ENCODE measurements at places on chromosomes 4 and X. TPM values are rescaled to one million over a fixed set of nuclear protein-coding genes. Genes with fewer than 3 reads are reported as not detected.

- H3K27me3 ChIP-seq = no peaks in the 10 kb centered on the region
- peaks cover 29% of the 10 kb centered on the region for H3K4me1 ChIP-seq
These were observed 747.6 kb upstream of the FTHL17 start for GRCh38 chrX:31819455-31819854.

GRCh38 chr4:85029453-85029852, 63.0 kb upstream of the WDFY3 start:
- H3K27me3 ChIP-seq = no peaks in the 10 kb centered on the region
- no peaks in the 10 kb centered on the region for H3K36me3 ChIP-seq
- H3K27ac ChIP-seq = no peak overlapping the region
- H3K4me1 ChIP-seq = no peaks in the 10 kb centered on the region

GRCh38 chrX:146055733-146056132, 238.1 kb downstream of the SLITRK2 start:
- H3K4me1 ChIP-seq = no peaks in the 10 kb centered on the region
- DNase-seq = no peak
- no peaks in the 10 kb centered on the region for H3K36me3 ChIP-seq
- H3K27me3 ChIP-seq = no peaks in the 10 kb centered on the region
- no peak overlapping the region for H3K4me3 ChIP-seq
- H3K27ac ChIP-seq = no peak overlapping the region

- no peaks in the 10 kb centered on the region for H3K27me3 ChIP-seq
- no peak for DNase-seq
- H3K4me3 ChIP-seq = no peak overlapping the region
- H3K36me3 ChIP-seq = no peaks in the 10 kb centered on the region
These were observed 98.3 kb downstream of the SORBS2 start for GRCh38 chr4:185713731-185714130.

- H3K4me1 ChIP-seq = no peaks in the 10 kb centered on the region
- H3K36me3 ChIP-seq = no peaks in the 10 kb centered on the region
- H3K27ac ChIP-seq = no peak overlapping the region
- DNase-seq = no peak
- H3K27me3 ChIP-seq = no peaks in the 10 kb centered on the region
These were observed 25.6 kb upstream of the MAMLD1 start for GRCh38 chrX:150337536-150337935.

- H3K4me3 ChIP-seq = no peak overlapping the region
- no peak overlapping the region for H3K27ac ChIP-seq
- H3K36me3 ChIP-seq = no peaks in the 10 kb centered on the region
- DNase-seq = no peak
- no peaks in the 10 kb centered on the region for H3K27me3 ChIP-seq
These were observed 5.5 kb upstream of the USP53 start for GRCh38 chr4:119207051-119207450.

DNA sequence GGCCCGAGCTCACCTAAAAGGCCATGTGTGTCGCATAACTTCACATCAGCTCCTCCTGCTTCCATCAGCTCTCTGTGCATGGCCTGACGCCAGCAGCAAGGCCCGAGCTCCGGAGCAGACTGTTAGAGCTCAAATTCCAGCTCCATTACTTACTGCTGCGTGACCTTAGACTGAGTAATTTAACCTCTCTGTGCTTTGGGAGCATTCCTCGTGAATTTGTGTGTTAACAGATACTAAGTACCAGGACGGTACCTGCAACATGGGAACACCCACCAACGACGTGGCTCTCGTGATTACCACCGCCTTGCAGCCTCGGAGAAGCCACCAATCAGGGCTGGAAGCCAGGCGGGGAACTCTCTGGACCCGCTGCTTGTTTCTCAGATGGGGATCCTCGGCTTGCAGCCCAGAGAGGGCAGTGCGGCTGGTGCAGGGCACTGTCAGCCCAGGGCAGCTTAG, 12.9 kb downstream of the LETM1 start:
- H3K27me3 ChIP-seq = no peaks in the 10 kb centered on the region
- H3K4me3 ChIP-seq = no peak overlapping the region
- DNase-seq = no peak
- H3K4me1 ChIP-seq = no peaks in the 10 kb centered on the region
- no peak overlapping the region for H3K27ac ChIP-seq
- peaks cover 25% of the 10 kb centered on the region for H3K36me3 ChIP-seq

- no peaks in the 10 kb centered on the region for H3K27me3 ChIP-seq
- no peak overlapping the region for H3K27ac ChIP-seq
- no peak for DNase-seq
- no peaks in the 10 kb centered on the region for H3K36me3 ChIP-seq
- H3K4me3 ChIP-seq = no peak overlapping the region
- H3K4me1 ChIP-seq = no peaks in the 10 kb centered on the region
These were observed 92.5 kb downstream of the ANK2 start for GRCh38 chr4:113141901-113142346.

DNA sequence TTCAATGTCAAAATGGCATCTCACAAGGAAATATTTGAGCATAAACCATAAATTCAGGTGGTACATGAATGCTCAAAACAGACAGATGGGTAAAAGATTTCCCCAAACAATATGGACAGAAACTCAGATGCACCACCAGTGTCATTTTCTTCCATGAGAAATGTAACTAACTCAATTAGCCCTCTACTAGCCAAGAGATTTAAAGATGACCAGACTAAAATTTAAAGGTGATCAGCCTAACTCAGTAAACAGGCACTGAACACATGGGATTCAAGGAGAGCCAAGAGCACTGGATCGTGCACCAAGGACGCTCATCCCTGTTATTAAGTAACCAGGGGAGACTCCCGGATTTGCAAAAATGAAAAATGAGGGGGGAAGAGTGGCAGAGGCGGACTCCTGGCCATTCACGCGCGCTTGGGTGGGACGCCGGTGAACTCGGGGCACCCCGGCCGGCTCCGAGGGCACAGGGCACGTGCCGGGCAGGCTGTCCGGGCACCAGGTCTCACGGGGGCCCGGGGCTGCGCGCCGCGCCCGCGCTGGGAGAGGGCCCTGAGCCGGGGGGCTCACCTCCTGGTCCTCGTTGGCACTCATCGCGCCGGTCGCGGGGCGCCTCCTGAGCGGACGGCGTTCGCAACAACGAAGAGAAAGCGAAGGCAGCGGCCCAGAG, 490 bp downstream of the RWDD4 start:
- H3K4me1 ChIP-seq = peaks cover 30% of the 10 kb centered on the region
- no peaks in the 10 kb centered on the region for H3K36me3 ChIP-seq
- no peak for DNase-seq
- no peaks in the 10 kb centered on the region for H3K27me3 ChIP-seq

DNA sequence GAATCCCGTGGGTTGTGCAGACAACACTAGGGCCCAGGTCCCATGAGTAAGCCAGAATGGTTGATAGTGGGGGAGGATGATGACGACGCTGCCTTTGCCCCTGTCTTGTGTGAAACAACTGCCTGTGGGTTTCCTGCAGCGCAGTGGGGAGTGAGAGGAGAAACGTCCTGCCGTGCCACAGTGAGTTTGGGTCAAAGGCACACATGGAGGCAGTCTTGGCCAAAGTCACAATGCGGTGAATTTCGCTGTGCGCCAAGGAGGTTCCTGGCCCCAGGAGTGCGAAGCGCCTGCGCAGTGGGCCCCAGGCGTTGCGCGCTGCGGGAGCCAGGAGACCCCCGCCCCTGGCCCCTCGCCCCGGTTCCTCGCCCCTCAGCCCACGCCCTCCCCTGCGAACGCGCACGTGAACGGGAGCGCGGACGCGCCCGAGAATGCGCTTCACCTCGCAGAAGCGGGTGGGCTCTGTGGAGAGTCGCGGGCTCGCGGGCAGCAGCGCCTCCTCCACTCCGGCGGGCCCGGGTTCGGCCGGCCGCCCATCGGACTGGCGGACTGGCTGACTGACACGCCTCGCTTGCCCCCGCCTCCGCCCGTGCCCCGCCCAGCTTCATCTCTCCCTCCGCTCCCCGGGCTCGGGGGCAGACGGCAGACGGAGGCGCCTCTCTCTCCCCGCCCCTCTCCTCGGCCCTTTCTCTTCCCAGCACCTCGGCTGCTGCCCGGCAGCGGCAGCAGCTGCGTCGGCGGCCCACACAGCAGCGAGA, at the start of gene NUDT10:
Gene NUDT10, plus strand, starts transcription at position 635 of the 755 bp plus-strand sequence. CDS start 144 bp downstream, outside the sequence.
- no peak within 1 kb of the TSS for H3K27ac ChIP-seq
- no peak for DNase-seq

DNA sequence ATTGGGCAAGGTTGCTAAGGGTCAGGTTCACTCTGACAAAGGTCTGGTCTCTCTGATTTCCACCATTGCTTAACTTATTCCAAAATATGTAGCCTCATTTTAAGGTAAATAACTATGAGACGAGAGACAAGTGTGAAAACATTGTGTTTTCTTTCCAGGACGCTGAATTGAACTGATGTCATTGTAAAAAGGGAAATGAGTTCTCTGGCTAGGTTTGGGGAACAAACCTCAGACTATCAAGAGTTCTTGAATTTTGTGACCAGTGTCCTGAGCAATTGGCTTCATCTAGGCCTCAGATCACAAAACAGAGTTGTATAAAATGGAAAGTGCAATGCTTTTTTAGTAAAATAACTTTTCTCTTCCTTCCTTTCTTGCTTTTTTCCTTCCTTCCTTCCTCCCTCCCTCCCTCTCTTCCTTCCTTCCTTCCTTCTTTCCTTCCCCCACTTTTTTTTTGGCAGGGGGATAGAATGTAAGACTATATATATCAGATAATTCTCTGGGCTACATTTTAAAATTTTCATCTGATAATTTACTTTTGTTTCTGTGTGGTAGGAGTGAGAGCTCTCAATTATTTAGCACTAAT, 30.8 kb upstream of the CXCL8 start:
- H3K27ac ChIP-seq = no peak overlapping the region
- DNase-seq = no peak
- no peak overlapping the region for H3K4me3 ChIP-seq
- H3K27me3 ChIP-seq = no peaks in the 10 kb centered on the region

- H3K27ac ChIP-seq = no peak overlapping the region
- H3K4me3 ChIP-seq = no peak overlapping the region
- no peaks in the 10 kb centered on the region for H3K4me1 ChIP-seq
- DNase-seq = no peak
These were observed 75.4 kb downstream of the KCNIP4 start for GRCh38 chr4:21873145-21873544.

GRCh38 chrX:39377773-39378172, 576.5 kb downstream of the MID1IP1 start:
- DNase-seq = no peak
- H3K36me3 ChIP-seq = no peaks in the 10 kb centered on the region
- no peak overlapping the region for H3K4me3 ChIP-seq

GRCh38 chr4:38678078-38678477, 14.1 kb downstream of the KLF3 start:
- peaks cover 55% of the 10 kb centered on the region for H3K4me1 ChIP-seq
- no peak overlapping the region for H3K27ac ChIP-seq
- peaks cover 9% of the 10 kb centered on the region for H3K36me3 ChIP-seq
- DNase-seq = no peak
- H3K4me3 ChIP-seq = no peak overlapping the region

DNA sequence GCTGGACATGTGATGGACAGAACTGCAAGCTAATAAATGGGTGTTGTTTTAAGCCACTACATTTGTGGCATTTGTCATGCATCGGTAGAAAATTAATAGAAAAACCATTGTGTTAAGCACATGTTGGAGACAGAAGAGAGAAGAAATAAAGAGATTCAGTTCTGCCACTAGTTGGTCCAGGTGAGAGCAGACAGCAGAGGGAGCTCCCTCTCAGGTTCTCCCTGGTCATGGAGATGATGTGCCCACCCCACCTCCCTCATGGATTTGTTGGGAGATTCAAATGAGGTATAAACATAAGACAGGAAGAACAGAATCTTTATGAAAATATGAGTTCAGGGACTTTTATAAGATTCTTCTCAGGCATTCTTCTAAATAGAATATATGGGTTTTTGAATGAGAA, 36.8 kb upstream of the OCIAD2 start:
- H3K27ac ChIP-seq = no peak overlapping the region
- H3K27me3 ChIP-seq = no peaks in the 10 kb centered on the region
- H3K4me1 ChIP-seq = no peaks in the 10 kb centered on the region
- H3K36me3 ChIP-seq = no peaks in the 10 kb centered on the region

DNA sequence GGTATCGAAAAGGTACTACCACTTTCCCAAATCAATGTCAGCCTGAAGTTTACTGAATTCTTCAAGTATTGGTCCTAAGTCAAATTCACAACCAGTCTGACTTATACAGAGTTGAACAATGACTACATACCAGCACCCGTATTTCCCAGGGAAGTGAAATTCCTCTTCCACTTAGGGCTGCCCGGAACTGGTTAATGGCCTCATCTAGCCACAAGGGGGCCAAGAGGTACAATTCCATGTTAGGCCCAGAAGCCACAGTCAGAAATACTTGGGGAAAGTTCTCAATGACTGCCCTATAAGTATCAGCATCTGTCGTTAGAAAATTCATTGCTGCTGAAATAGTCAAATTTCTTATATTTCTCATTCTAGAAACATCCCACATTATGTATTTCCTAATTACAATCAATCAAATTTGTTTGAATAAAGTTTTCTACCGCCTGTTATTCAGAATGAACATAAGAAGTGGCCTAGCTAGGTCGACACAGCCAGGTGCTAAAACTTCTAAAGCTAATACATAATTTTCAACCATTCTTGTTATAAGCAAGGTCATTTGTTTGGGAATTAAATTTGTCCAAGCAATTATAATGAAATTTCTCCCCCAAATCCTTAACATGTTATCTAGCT, 5.6 kb upstream of the PCDH7 start:
- no peaks in the 10 kb centered on the region for H3K4me1 ChIP-seq
- DNase-seq = no peak
- no peak overlapping the region for H3K4me3 ChIP-seq
- no peak overlapping the region for H3K27ac ChIP-seq

DNA sequence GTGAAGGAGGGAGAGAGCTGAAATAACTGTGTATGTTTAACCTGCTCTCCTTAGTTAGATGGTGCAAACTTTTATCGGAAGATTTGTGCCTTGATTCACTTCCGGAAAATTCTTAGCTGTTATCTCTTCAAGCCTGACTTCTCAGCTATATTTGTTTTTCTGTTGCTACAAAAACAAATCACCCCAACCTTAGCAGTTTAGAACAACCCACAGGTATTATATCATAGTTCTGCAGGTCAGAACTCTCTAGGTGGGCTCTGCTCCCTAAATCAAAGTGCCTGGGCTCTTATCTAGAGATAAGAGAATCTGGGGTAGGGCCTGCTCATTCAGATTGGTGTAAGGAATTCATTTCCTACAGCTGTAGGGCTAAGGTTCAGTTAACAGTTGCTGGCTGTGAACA, 15.1 kb upstream of the CEP135 start:
- no peak overlapping the region for H3K27ac ChIP-seq
- H3K36me3 ChIP-seq = no peaks in the 10 kb centered on the region
- H3K4me3 ChIP-seq = no peak overlapping the region
- H3K27me3 ChIP-seq = no peaks in the 10 kb centered on the region

RCHY1 gene
- total RNA-seq = 17.6 TPM

IL13RA2 gene
- total RNA-seq = 42.2 TPM

VCX3B gene
- total RNA-seq = not detected

HOPX gene
- 2.0 TPM for total RNA-seq

GPR78 gene
- total RNA-seq = not detected

CXCL11 gene
- not detected for total RNA-seq

FAM156B gene
- 18.0 TPM for total RNA-seq

DKK2 gene
- total RNA-seq = 0.27 TPM

UGT2B15 gene
- not detected for total RNA-seq

IGFBP7 gene
- 6,615 TPM for total RNA-seq
